ENCODE measurements at places on chromosomes 7 and 10.
A peak's percentile ranks its signal among the peaks of the same experiment; 100 is the strongest.

- no peak for DNase-seq
Observed at GRCh38 chr10:56599201-56599600, 238.1 kb upstream of the ZWINT start.

GRCh38 chr10:90865401-90865800 is 6.4 kb upstream of the RPP30 start:
- DNase-seq, result no peak

DNA sequence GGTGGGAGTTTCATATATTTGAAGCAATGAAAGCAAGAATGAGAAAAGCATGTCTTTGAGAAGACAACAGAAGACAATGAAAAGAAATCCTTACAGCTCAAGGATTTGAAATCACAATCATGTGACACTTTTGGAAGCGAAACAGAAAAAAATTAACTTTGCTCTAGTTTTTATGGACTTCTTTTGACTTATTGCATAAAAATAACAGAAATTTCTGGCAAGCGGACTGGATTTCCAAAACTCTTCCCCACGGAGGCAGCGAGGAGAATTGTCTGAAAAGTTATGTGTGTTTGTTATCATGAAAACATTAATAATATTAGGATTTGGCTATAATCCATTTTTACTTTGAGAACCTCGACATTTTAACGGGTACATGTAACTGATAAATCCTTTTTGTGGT is 223.3 kb downstream of the LRMDA start:
- no peak for DNase-seq

DNA sequence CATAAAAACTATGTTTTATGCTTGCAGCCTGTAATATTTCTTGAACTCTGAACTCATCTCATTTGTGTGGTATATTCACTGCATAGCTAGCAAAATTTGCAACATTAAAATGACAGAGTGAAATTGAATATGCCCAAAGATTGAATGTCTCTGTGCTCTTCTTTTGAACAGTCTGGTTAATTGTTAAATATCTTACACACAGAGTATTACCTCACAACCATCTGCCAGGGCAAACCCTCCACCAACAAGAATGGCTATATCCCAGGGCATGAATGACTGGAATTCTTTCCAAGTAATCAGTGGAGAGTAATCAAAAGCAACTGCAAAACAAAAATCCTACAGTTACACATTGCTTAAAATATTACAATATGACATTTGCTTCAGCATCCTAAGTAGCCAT is 76.9 kb downstream of the SLC13A1 start:
- DNase-seq, result no peak

- DNase-seq, result peak; percentile 41
Observed at GRCh38 chr7:74401137-74401859, 52.4 kb upstream of the GTF2IRD1 start.

GRCh38 chr7:94874036-94874785 is 33.2 kb upstream of the PPP1R9A start:
- DNase-seq, result no peak

- no peak for DNase-seq
Observed at GRCh38 chr7:39650676-39651075, 27.3 kb downstream of the RALA start.

GRCh38 chr10:27513451-27514191 is 9.5 kb downstream of the RAB18 start:
- DNase-seq, result no peak

GRCh38 chr7:137337902-137338301 is 5.6 kb downstream of the PTN start:
- DNase-seq, result no peak

DNA sequence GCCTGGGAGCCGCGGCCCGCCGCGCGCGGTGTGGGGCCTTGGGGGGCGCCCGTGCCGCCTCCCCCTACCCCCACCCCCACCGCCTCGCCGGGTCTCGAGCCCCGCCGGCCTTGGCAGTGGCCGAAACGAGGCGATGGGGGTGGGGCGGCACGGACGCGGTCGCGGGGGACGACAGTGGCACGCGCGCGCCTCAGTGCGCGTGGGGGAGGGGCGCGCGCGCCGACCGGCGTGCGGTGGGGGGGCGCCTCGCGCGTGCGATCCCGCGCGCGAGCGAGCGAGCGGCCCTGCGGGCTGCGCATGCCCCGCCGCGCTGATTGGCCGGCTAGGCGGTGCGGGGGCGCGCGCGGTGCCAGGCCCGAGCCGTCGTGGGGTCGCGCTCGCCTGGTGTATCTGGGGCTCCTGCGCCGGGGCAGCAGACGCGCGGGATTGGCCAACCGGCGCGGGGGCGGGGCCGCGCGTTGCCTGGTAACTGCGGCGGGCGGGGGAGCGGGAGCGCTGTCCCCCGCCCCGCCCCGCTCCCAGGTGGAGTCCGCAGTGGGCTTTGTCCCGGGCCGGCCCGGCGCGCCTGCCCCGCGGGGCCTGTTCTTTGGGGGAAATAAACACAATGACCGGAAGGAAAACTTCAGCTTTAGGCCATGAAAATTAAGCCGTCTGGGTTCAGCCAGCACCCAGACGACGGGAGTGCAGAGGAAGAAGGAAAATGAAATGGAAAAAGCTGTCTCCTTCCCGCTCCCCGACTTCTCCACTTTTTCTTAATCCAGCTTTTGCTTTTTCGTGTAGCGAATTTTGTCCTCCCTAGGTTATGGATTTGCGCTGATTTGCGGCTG is 873 bp downstream of the GTF2I start:
- DNase-seq, result peak; percentile 68

DNA sequence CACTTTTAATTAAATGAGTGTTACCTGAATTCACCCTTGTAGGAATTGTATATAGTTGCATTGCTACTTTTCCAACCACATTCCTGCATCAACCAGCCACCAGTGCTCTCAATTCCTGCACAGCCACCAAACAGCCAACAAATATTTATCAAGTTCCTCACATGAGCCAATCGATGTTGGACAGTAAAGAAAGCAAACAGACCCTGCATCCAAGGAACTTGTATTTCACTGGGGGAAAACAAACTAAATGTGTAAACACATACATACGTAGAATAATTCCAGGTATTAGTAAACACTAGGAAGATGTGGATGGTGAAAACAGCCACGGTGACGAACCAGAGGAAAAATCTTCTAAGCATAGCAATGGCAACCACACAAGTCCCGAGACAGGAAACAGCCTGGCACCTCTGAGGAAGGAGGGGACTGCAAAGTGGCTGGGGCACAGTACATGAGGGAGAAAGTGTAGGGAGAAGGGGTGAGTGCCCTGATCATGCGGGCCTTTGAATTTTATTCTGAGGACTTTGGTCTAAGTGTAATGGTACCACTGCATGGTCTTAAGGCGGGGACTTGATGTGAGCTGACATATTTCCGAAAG is 111.2 kb downstream of the XRCC2 start:
- DNase-seq, result no peak

DNA sequence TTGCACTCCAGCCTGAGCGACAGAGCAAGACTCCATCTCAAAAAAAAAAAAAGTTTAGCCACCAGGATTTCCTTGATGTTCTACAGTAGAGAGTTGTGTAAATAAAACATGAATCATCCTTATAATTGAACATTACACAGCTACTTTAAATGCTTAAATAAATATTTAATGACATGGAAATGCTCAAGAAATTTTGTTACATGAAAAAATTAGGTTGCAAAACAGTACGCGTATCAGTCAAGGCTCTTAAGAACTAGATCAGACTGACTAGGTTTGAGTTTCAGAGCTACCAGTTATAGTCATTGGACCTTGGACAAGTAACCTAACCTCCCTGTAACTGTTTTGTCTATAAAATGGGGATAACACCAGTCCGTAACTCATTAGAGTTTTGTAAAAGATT is 38.7 kb upstream of the GSAP start:
- no peak for DNase-seq

- DNase-seq, result no peak
Observed at GRCh38 chr10:61628875-61629513, 33.7 kb upstream of the CABCOCO1 start.

- no peak for DNase-seq
Observed at GRCh38 chr10:30052062-30052461, 7.3 kb downstream of the JCAD start.

DNA sequence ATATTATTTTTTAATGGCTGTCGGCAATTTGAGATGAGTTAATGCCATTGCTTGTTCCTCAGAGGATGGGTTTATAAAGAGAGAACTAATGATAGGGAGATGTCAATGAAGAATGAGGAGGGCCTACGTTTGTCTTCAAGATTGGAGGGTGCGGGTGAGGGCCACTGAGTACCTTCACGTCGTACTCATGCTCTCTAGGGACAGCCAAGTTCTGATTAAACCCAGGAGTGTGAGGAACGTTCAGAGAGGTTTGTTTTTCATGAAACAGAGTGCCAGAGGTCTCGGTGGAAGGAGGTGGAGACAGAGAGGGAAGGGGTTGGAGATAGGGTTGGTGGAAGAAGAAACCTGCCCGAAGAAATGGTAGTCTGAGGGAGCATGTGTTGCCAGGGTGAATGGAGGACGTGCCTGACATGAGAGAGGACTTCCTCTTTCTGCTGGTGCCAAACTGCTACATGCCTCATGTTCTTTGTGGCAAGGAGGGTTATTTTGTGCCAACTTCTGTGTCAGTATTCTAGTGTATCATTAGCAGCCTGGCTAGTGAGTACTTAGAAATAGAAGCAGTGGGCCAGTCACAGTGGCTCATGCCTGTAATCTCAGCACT is 8.9 kb downstream of the DHTKD1 start:
- DNase-seq, result no peak
